Type B pancreatic cell (in vitro differentiated cells): ENCODE measurements at places on chromosomes 13 and 19. TPM values are rescaled to one million over a fixed set of nuclear protein-coding genes. Genes with fewer than 3 reads are reported as not detected.

SIGLEC5 gene
- total RNA-seq, result not detected in 2 replicates

DNA sequence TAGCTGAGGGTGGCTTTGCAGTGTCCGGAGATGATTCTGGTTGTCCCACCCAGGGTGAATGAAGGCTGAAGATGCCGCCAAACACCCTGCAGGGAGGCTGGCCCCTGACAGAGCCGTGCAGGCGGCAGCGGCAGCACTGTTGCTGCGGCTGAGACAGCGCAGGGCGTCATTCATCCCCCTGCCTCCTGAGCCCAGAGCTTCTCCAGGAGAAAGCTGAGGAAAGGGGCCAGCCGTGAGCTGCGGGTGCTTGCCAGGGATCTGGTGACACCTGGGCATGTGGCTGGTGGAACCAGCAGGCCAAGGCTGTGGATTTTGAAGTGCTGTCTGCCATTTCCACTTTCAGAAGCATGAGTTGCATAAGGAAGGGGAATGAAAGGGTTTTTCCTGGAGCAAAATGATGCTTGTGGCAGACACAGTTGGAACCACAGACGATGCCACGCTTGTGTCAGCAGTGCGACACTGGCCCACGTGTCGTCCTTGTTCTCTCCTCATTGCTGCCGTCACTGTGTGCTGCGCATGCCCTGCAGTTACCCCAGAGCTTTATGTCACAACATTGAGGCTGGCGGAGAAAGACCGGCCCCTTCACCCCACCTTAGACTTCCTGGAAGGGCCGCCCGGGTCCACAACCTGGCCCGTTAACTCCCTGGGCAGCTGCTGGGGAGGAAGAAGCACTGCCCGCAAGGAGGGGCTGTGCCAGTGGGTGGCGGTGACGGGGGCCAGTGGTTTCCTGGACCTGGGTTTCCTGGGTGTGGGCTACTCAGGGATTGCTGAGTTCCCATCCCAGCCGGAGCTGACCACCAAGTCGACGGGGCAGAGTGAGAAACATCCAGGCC lies 22.7 kb downstream of the TFDP1 start:
- DNase-seq, result no peak

DNA sequence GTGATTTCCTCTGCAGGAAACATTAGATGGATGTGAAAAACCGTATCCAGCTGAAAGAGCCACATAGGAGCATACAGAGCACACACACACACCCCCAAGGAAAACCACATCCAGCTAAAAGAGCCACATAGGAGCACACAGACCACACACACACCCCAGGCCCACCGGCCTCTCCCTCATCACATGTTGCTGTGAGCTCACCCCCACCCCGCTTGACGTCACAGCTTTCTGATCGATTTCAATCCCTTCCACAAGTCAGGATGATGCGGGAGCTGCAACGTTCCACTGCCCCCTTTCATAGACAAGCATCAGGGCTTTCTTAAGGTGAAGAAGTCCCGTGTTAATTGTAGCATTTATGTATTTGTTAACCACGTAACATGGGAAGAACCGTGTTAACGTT lies 72.4 kb upstream of the SOX1 start:
- no peak for DNase-seq

VWA8 gene
- total RNA-seq, result 15.1 and 19.6 TPM in 2 replicates

- DNase-seq, result no peak
Measured at GRCh38 chr13:55613429-55614187, 1527.1 kb upstream of the PRR20A start.

DNA sequence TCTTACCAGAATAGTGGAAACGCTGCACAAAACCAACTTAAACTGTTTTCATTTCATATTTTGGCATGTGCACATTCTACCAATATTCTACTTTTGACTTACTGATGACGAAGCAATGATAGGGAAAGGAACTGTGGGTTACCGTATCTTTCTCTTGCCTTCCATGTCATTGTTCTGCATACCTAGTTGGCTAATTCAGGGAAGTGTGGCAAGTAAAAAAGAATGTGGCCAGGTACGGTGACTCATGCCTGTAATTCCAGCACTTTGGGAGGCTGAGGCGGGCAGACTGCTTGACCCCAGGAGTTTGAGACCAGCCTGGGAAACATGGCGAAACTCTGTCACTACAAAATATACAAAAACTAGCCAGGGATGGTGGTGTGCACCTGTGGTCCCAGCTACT lies 108.2 kb downstream of the SIPA1L3 start:
- DNase-seq, result no peak

SPC24 gene
- total RNA-seq, result 15.0 and 43.2 TPM in 2 replicates

SIGLEC10 gene
- total RNA-seq, result not detected in 2 replicates

CEACAM21 gene
- not detected in 2 replicates for total RNA-seq

N4BP2L1 gene
- total RNA-seq, result 4.9 and 7.4 TPM in 2 replicates

GRCh38 chr13:101618440-101619187 lies 166.1 kb downstream of the ITGBL1 start:
- DNase-seq, result no peak

LILRA1 gene
- not detected in 2 replicates for total RNA-seq

DNA sequence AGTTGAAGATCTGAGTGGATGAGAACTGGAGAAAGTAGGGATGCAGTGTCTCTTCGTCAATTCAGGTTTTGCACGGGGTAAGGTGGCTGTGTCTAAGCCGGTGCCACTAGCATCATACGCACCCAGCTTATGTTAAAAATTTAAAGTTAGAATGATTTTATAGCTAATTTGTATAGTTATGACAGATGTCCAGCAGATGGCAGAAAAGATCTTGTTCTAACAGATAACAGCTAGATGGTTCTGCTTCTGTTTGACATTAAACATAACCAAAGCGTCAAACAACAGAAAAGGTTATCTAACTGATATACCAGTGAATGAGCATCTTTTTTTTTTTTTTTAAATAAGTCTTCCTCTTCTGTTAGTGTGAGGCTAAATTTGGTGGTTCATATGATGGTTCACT lies 18.8 kb upstream of the EDDM13 start:
- DNase-seq, result no peak

GRCh38 chr19:46413262-46414031 lies at the start of gene CCDC8:
Gene CCDC8 (minus strand): TSS chr19:46413564. CDS start chr19:46412810, 754 bp downstream.
- DNase-seq, result peak; percentile 89

DNA sequence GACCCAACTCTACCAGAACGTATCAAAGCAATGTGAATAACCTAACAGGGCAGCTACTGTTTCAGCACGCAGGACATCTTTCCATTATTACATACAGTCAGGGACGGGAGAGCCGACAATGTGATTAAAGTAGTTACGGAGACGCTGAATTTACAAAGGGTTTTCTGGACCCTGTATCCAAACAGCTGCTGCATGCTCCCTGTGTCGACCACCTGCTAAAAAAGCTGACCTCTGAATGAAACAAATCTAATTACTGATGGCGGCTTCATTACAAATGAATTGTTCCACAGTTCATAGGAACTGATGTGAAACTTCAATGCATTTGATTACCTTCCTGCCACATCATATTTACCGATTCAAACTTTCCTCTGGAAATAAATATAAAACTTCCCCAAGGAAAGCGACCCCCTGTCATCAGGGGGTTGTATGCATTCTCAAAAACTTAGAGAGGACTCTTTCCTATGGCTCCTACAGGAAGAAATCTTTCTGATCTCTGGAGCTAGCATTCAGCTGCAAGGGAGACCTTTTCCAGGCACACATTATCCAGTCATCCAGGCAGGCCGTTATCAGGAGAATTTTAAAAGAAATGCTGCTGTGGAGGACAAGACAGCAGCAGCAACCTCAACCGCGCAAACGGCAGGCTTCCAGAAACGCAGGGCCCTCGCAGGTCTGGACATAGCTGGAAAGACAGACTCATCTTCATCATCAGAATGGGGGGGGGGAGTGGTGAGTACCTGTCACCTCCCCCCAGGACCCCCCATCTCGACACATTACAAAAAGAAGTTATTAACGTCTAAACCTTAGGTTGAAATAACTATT lies 3.1 kb downstream of the EFNB2 start:
- no peak for DNase-seq

GRCh38 chr19:41935760-41936415 lies 7.6 kb upstream of the ERFL start:
- no peak for DNase-seq

NLRP7 gene
- 0.98 TPM in 1 of 2 replicates, not detected in the other for total RNA-seq

PNMA8B gene
- 0.17 and 2.4 TPM in 2 replicates for total RNA-seq

DNA sequence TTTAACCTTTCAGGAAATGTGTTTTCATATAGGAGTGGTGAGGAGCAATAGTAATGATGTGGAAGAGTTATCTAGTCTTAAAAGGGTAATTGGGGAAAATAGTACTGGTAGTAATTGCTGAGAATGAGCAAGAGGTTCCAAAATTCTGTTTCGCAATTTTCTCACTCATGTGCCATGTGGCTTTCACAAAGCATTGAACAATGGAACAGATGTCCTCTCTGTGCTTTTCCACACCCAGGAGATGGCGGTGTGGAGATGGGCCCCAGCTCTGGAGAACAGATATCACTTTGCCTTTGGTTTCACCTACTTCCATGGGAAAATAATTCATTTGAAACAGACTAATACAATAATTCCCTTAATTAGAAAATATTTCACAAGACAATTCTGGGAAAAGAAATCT lies 170.0 kb upstream of the SLC10A2 start:
- DNase-seq, result no peak

SERPINE3 gene
- 0.12 and 0.36 TPM in 2 replicates for total RNA-seq

- DNase-seq, result no peak
Measured at GRCh38 chr13:113762075-113762474, 3.0 kb downstream of the TMEM255B start.
